ENCODE measurements at places on chromosomes 1 and 21. TPM values are rescaled to one million over a fixed set of nuclear protein-coding genes. Genes with fewer than 3 reads are reported as not detected.

Gene NMNAT1
- total RNA-seq = 18.5 TPM

Gene FCMR
- total RNA-seq = 4.4 TPM

DNA sequence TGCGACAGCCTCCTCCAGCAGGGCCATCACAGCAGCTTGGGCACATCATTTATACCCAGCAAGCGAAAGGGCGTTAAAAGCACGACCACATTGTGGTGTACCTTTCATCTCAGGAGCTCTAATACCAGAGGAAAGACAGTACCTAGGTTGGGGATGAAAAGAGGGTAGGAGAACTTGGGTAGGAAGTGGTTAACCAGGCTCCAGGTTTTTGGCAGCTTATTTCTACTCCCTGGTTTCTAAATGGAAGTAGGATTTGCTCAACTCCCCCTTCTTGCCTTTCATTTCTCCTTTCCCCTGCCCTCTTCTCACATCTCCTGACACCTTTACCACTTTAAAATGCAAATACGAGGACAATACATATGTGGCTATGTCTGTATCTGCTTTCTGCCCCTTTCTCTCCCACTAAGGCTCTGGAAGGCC lies 30.2 kb downstream of the FAM177B start:
- DNase-seq = no peak

GRCh38 chr1:200784576-200784975 lies 45.9 kb downstream of the CAMSAP2 start:
- no peak for DNase-seq
